Stimulated activated CD8-positive, alpha-beta memory T cell treated with anti-CD3 and anti-CD28 coated beads, Interleukin-4, amount 100 ng/mL, for 1 hour (primary cell): ENCODE measurements at places on chromosomes 13 and 19.
A peak's percentile ranks its signal among the peaks of the same experiment; 100 is the strongest.

GRCh38 chr13:76387566-76387965, 498.6 kb downstream of the KCTD12 start:
- DNase-seq, result no peak

- DNase-seq, result no peak
These were observed 299.3 kb upstream of the SLITRK6 start for GRCh38 chr13:86098511-86098910.

GRCh38 chr13:67095621-67096020, 134.5 kb downstream of the PCDH9 start:
- DNase-seq, result no peak

GRCh38 chr19:2586196-2586595, 110.3 kb downstream of the GADD45B start:
- DNase-seq, result no peak

DNA sequence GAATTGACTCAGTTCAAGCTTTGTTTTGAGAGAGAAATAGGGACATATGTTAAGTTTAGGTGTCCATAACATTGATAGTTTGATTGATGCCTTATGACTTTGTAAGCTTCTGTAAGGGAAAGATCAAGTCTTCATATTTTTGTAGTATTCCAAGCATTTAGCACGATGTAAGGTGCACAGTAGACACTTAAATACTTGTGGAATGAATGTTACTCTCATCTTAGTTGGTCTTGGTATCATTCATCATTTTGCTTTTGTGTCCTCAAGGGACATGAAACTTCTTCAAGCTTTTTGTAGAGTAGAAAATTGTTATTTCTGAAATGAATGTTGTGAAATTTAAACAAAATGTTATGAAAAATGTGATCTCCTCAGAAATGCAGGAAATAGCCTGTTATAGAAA, 10.1 kb downstream of the TDRD3 start:
- no peak for DNase-seq

DNA sequence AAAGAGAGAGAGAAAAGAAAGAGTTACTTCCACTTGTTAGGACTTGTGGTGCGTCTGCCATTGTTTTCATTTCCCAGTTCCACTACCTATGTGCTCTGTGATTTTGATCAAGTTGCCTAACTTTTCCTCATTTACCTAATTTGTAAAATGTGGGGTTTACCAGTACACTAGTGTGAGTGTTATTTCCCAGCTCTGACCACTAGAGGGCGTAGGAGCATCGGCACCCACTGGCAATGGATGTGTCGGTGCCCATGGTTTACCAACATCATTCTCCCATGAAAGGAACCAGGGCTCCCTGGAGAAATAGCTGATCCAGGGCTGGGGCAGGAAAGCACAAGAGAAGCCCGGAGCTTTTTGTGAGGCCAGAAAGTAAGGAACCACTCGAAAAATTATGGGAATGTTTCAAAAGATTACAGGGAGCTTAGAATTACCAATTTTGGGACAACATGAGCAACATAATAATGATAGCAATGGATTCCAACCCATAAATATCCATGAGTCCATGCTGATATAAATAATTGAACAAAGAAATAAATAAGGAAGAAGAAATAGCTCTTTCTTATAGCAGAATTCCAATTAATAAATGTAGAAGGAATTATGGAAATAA, 15.1 kb upstream of the CEACAM4 start:
- peak; percentile 55 for DNase-seq

- no peak for DNase-seq
These were observed 9.4 kb downstream of the ZNF784 start for GRCh38 chr19:55614711-55615542.

DNA sequence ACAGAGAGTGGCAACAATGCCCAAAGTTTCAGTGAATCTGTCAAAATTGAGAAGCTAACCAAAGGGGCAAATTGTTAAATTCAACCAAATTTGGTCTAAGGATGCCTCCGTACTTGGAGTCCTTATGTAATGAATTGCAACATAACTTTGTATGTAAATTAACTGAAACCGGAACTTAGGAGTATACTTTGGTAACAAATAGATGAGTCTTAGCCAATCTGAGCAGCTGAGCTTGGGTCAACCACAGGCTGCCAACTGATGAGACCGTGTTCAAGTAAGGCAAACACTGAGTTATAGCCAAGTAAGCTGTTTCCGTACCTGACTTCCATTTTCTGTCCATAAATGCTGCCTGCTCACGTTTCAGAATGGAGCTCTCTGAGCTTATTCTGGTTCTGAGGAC, 5.3 kb downstream of the VWA8 start:
- no peak for DNase-seq

GRCh38 chr19:2270423-2271233, 11.3 kb downstream of the PEAK3 start:
- DNase-seq, result peak; percentile 56

GRCh38 chr13:110426735-110427134, 119.7 kb downstream of the COL4A2 start:
- DNase-seq, result no peak

DNA sequence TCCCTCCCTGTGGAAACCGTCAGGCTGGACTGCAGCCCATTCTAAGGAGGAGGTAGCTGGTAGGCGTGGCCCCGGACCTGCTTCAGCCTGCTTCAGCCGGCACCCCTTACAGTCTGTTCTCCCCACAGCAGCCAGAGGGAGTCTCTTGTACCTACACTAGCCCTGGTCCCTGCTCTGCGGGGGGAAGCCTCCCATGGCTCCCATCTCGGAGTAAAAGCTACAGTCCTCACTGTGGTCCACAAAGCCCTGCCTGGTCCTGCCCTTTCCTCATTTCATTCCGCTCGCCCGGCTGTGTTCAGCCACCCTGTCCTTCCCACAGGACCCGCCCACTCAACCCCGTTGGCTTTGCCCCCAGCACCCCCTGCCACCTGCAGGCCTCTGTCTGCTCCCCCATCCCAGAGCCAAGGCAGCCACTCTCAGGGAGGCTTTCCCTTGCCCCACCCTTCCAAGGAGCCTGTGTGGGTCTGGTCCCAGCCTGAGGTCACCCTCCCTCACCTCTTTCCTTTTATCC, 1.3 kb downstream of the PGLYRP1 start:
- DNase-seq, result no peak

- no peak for DNase-seq
These were observed 6.6 kb downstream of the ANKRD10 start for GRCh38 chr13:110907951-110908898.

GRCh38 chr13:38781539-38781938, 94.7 kb downstream of the FREM2 start:
- DNase-seq, result no peak
